Liver (tissue), 10 donors: ENCODE measurements at places on chromosomes 13 and 19. TPM values are rescaled to one million over a fixed set of nuclear protein-coding genes. Genes with fewer than 3 reads are reported as not detected.

Gene COPE
- 141 TPM for total RNA-seq

Gene WDR62
- total RNA-seq = 0.59 TPM

Gene KEAP1
- 62.3 TPM for total RNA-seq

Gene COMP
- 0.17 TPM for total RNA-seq

Gene IGFL4
- total RNA-seq = not detected

Gene CDX2
- total RNA-seq = not detected

Gene ZNF790
- total RNA-seq = 5.5 TPM

Gene MCEMP1
- 0.92 TPM for total RNA-seq

Gene ZNF415
- 2.4 TPM for total RNA-seq
